ENCODE measurements at places on chromosomes 4 and X.

- DNase-seq: no peak
Observed at GRCh38 chrX:132127743-132128142, at the start of gene FRMD7. Gene FRMD7 (minus strand): TSS chrX:132128020. CDS start chrX:132127844, 176 bp downstream.

DNA sequence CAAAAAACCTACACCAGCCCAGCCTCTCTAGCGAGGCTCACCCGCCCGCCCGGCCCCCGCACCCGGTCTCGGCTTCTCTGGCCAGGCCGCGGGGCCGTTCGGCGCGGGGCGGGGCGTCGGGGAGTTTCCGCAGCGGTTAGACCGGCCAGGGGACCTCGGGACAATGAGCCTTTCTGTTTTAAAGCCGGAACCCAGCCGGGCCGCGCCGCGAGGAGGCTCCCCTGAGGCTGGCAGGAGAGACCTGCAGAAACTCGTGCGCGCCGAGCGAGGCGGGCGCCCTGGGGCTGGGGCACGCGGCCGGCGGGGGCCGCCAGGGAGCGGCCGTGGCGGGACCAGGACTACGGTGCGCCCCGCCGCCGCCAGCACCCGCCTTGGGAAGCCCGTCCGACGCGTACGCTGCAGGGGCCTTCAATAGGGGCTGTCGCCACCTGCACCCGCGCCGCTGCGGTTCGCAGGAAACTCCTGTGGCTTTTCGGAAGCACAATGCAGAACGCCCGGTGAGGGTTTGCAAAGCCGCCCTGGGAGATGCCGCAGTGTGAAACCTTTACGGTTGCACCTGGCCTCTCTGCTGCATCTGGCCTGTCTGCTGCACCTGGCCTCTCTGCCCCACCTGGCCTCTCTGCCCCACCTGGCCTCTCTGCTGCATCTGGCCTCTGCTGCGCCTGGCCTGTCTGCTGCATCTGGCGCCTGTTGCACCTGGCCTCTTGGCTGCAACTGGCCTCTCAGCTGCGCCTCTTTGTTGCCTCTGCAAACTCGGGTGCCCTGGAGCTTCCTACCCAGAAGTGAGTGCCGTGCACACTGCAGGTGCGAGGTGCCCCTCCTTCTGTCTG is 63.9 kb downstream of the TRAPPC11 start:
- peak; percentile 39 for DNase-seq

GRCh38 chr4:86280246-86280645 is 79.6 kb downstream of the MAPK10 start:
- DNase-seq: no peak

GRCh38 chrX:83658731-83659130 is 150.6 kb downstream of the POU3F4 start:
- no peak for DNase-seq

GRCh38 chrX:10974920-10975319 is 136.2 kb upstream of the HCCS start:
- DNase-seq: no peak

Data from CD4-positive, alpha-beta T cell treated with Interleukin-10 for 1 hour (primary cell).